ENCODE measurements at places on chromosomes 2 and 18.

GRCh38 chr2:224545884-224546644 is 39.1 kb downstream of the CUL3 start:
- DNase-seq = peak; percentile 20

- no peak for DNase-seq
Measured at GRCh38 chr18:49959176-49959575, 145.8 kb upstream of the ACAA2 start.

DNA sequence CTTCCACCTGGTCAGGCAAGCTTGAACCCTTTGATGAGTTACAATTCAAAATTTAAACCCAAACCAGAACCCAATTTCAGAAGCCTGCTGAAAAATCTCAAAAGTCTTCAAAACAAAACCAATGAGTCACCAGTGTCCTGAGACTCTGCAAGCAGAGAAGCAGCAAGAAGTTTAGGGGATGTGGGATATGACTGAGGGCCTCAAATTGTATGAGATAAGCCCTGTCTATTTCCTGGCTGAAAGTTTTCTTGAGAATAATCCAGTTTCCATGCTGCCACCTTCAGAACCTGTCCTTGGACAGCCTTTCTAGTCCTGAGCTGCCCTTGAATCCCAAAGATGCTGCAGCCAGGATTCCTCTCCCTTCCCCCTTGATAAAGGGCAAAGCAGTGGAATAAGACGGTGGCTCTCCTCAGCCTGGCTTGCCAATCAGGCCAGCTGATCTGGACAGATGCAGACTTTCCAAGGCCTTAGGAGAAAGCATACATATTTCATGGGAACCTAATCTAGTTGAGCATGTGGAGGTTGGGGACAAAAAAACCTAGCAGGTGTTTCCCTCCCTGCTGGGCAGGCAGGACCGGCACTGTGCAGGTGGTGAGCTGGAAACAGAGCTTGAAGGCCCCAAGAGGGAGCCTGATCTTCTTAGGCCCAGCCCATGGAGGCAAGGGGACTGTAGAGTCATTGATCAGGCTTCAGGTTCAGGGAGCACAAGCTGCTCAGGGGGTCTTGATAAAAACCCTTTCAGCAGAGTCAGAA is 278.0 kb upstream of the MGAT5 start:
- DNase-seq = peak; percentile 4

GRCh38 chr2:69453475-69454129 is 16.4 kb upstream of the NFU1 start:
- DNase-seq = no peak

DNA sequence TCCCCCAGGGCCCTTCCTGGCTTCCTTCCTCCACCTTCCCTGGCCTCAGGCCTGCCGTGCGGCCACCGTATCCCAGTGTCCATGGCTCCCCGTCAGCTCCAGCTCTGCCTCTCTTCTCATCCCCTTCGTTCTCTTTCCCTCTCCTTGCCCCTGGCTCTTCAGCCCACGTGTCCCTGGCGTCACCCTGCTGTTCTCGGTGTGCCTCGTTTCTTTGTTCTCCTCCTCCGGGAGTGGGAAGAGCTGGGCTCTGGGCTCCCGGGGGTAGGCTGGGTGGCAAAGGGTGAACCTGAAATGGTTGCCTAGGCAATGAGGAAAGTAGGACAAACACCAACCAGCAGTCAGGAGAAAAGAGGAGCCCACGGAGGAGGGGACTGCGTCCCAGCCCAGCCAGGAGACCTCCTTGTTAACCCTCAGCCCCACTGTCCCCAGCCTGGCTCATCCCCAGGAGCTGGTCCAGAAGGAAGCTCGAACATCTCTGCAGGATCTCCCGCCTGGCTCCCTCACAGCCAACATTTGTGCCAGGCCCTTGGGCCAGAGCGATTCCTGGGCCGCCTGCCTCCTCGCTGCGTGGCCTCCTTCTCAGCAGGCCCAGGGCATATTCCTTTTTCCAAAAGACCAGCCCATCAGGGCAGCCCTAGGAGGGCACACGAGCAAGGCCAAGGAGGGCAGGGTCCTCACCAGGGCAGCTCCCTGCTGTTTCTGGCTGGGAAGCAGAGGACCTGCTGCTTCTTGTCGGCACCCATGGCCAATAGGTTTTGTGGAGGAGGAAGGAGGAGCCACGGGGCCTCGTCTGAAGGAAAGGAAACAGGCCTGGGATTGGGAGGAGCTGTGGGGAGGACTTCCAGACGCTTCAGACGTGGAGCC is 30.9 kb upstream of the DNMT3A start:
- no peak for DNase-seq

GRCh38 chr2:74328074-74328473 is 15.1 kb downstream of the SLC4A5 start:
- DNase-seq = no peak

- no peak for DNase-seq
Measured at GRCh38 chr18:66438711-66439536, 165.0 kb downstream of the CDH19 start.

DNA sequence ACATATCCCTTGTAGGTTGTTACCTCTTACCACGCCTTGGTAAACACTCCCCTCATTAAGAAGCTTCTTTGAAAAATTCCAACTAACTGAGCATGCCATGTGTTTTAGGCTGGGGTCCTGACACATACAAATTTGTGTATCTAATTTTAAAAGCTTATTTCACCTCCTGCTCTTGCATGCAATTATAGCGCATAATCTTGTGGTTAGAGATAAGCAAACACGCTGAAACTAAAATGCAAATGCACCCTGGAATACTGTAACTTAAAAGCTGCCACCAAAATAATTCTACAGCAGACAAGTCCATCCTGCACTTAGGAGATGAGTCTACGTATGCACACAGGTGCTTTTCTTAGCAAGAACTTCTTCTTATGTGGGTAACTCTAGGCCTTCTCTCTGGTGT is 990.2 kb downstream of the TSN start:
- DNase-seq = no peak

- no peak for DNase-seq
Measured at GRCh38 chr2:217940261-217941220, 62.3 kb downstream of the TNS1 start.

- no peak for DNase-seq
Measured at GRCh38 chr2:118430510-118431164, 342.4 kb downstream of the INSIG2 start.

DNA sequence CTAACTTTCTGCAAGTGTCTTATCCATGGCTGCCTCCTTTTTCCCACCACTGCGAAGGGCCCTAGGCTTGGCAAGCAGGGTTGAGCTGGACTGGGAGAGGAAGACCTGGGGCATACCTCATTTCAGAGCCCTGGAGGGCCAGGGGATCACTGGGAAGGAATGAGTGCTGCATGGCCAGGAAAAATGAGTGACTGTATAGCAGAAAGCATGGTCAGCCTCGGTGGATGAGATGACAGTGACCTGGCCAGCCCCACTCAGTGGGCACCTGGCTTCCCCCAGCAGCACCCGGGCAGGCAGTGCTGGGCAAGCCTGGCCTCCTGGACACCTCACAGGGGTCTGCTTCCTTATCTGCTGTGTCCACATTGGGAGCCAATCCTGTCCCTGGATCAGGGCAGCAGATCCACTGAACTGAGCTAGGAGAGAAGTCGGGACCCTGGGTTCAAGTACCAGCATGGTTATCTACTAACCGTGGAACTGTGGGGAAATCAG is 76.4 kb downstream of the HS1BP3 start:
- no peak for DNase-seq

All from HFFc6 (cell line).